ENCODE measurements at places on chromosomes 6 and 20. TPM values are rescaled to one million over a fixed set of nuclear protein-coding genes. Genes with fewer than 3 reads are reported as not detected.
A peak's percentile ranks its signal among the peaks of the same experiment; 100 is the strongest.

GRCh38 chr20:9068841-9069663, at the start of gene PLCB4:
TSS of gene PLCB4 (plus strand) at chr20:9069087. CDS start at chr20:9307815, 238,728 bp downstream.
- peak within 1 kb of the TSS; percentile 78 for H3K4me3 ChIP-seq
- H3K36me3 ChIP-seq = no peaks in the 10 kb centered on the region
- no peaks in the 10 kb centered on the region for H3K27me3 ChIP-seq
- DNase-seq = peak; percentile 86
- peaks cover 47% of the 10 kb centered on the region for H3K4me1 ChIP-seq
- peak within 1 kb of the TSS; percentile 54 for H3K27ac ChIP-seq

- H3K27ac ChIP-seq = peak overlapping the region; percentile 81
- H3K4me1 ChIP-seq = peaks cover 17% of the 10 kb centered on the region
- H3K36me3 ChIP-seq = peaks cover 55% of the 10 kb centered on the region
- peak; percentile 99 for DNase-seq
Observed at GRCh38 chr20:62887152-62887859, 25.7 kb upstream of the TCFL5 start.

GRCh38 chr20:31842471-31843157, 2.8 kb downstream of the FOXS1 start:
- peak; percentile 97 for DNase-seq
- H3K36me3 ChIP-seq = no peaks in the 10 kb centered on the region
- peaks cover 7% of the 10 kb centered on the region for H3K27me3 ChIP-seq
- peaks cover 61% of the 10 kb centered on the region for H3K4me1 ChIP-seq
- peak overlapping the region; percentile 46 for H3K4me3 ChIP-seq
- H3K27ac ChIP-seq = peak overlapping the region; percentile 93

GRCh38 chr6:168457653-168457934, 16.6 kb downstream of the SMOC2 start:
- H3K27me3 ChIP-seq = no peaks in the 10 kb centered on the region
- no peak overlapping the region for H3K27ac ChIP-seq
- no peak for DNase-seq
- no peaks in the 10 kb centered on the region for H3K4me1 ChIP-seq
- H3K4me3 ChIP-seq = no peak overlapping the region

DNA sequence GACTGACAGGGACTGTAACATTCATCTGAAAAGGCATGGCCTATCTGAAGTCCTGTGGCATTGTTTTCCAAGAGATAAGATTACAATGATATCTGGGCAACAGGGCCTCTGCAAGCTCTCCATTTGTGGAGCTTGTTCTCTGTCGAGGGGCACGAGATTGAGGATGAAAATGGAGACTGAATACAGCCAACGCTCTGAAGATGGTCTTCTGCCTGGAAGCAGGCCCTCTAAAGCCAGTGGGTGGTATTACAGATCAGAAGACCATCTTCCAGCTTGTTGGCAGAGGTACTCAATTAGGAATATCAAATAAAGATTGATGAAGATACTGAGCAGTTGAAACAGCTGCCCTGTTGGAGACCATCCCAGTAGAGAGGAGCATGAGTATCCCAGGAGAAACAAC, 288.2 kb downstream of the CENPW start:
- H3K27ac ChIP-seq = no peak overlapping the region
- no peak overlapping the region for H3K4me3 ChIP-seq
- H3K27me3 ChIP-seq = no peaks in the 10 kb centered on the region
- H3K4me1 ChIP-seq = no peaks in the 10 kb centered on the region

GRCh38 chr20:46920114-46920513, 25.5 kb downstream of the EYA2 start:
- H3K27me3 ChIP-seq = no peaks in the 10 kb centered on the region
- DNase-seq = no peak
- H3K36me3 ChIP-seq = no peaks in the 10 kb centered on the region
- H3K27ac ChIP-seq = no peak overlapping the region
- peaks cover 10% of the 10 kb centered on the region for H3K4me1 ChIP-seq

DNA sequence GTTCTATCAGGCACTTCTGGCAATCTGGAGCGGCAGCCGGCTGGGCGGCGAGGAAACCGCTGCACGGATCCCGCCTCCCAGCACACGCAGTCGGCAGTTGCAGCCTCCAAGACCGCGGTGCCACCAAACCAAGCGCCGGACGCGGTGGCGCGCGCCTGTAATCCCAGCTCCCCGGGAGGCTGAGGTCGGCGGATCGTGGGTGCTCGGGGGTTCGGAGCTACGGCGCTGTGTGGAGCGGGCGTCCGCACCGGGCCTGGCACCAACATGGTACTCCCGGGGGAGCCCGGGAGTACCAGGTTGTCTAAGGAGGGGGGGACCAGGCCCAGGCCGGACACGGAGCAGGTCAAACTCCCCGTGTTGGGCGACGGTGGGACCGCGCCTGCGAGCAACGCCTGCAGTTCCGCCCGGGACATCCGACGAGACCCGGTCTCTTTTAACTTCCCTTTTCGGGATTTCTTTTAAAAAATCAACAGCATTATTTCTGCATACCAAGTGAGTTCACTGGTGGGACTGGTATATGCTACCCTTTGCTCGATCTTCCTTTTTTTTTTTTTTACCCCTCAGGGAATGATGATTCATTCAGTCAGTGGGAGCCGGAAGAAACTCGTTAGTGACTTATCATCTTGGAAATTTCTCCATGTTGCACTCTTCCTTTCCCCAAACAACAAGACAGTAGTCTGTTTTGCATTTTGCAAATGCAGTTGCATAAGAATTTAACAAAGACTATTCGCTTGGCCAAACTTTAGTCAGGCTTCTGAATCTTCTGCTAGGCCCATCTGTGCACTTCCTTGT, 27.6 kb downstream of the ZNF311 start:
- H3K27me3 ChIP-seq = no peaks in the 10 kb centered on the region
- H3K27ac ChIP-seq = no peak overlapping the region
- DNase-seq = peak; percentile 85
- peaks cover 16% of the 10 kb centered on the region for H3K4me1 ChIP-seq
- peak overlapping the region; percentile 60 for H3K4me3 ChIP-seq
- no peaks in the 10 kb centered on the region for H3K36me3 ChIP-seq

- H3K27ac ChIP-seq = no peak overlapping the region
- no peak for DNase-seq
- H3K4me1 ChIP-seq = peaks cover 12% of the 10 kb centered on the region
- H3K27me3 ChIP-seq = no peaks in the 10 kb centered on the region
- H3K4me3 ChIP-seq = no peak overlapping the region
- H3K36me3 ChIP-seq = no peaks in the 10 kb centered on the region
Observed at GRCh38 chr6:7785243-7786035, 59.5 kb downstream of the BMP6 start.

DNA sequence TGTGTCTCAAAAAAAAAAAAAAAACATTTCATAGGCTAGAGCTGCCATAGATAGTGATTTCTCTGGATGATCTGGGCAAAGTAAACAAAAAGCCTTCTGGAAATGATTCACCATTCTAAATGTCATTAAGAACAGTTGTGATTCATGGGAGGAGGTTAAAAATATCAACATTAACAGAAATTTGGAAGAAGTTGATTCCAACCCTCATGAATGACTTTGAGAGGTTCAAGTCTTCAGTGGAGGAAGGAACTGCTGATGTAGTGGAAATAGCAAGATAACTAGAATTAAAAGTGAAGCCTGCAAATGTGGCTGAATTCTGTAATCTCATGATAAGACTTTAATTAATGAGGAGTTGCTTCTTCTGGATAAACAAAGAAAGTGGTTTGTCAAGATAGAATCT, 26.8 kb upstream of the MMP24 start:
- H3K27ac ChIP-seq = peak overlapping the region; percentile 57
- H3K4me1 ChIP-seq = peaks cover 10% of the 10 kb centered on the region
- no peak for DNase-seq
- no peak overlapping the region for H3K4me3 ChIP-seq

GRCh38 chr6:3410385-3411360, 46.2 kb downstream of the SLC22A23 start:
- no peaks in the 10 kb centered on the region for H3K36me3 ChIP-seq
- no peak overlapping the region for H3K4me3 ChIP-seq
- H3K4me1 ChIP-seq = peaks cover 8% of the 10 kb centered on the region
- no peaks in the 10 kb centered on the region for H3K27me3 ChIP-seq

DNA sequence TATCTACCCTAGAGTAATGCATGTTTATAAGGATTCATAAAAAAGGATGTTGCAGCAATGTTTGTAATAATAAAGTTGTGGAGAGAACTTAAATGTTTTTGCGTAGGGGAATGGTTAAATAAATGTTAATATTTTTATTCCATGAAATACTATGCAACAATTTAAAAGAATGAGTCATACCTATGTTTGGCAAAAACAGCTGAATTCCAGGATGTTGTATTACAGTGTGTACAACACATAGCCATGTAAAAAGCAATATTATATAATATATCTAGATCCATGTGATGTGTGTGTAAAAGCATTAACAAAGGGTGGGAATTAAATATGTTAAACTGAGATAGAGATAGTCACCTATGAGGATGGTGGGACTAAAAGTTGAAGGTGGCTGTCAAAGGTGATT, 21.1 kb upstream of the PKIB start:
- no peak overlapping the region for H3K4me3 ChIP-seq
- no peaks in the 10 kb centered on the region for H3K36me3 ChIP-seq
- H3K27ac ChIP-seq = no peak overlapping the region
- no peaks in the 10 kb centered on the region for H3K4me1 ChIP-seq
- DNase-seq = no peak
- H3K27me3 ChIP-seq = no peaks in the 10 kb centered on the region

GRCh38 chr6:112176175-112176574, 78.2 kb downstream of the LAMA4 start:
- peaks cover 4% of the 10 kb centered on the region for H3K4me1 ChIP-seq
- H3K27ac ChIP-seq = no peak overlapping the region
- no peaks in the 10 kb centered on the region for H3K27me3 ChIP-seq
- no peak overlapping the region for H3K4me3 ChIP-seq
- no peak for DNase-seq

DNA sequence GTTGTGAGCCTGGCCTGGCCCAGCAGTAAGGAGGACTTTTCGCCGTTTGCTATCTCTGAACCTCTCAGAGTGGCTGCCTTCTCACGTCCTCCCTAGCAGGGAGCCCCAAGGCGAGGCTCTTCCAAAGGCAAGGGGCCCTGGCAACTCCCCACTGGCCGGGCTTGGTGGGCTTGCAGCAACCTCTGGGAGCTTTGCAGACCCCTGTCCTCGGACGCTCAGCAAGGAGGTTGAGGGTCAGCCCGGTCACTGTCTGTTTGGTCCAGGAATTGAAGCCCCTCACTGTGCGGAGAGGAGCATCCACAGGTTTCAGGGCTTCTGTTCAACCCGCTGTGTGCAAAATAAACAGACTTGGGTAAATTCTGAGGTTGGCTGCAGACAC, 28.2 kb upstream of the TBXT start:
- DNase-seq = no peak
- H3K27ac ChIP-seq = no peak overlapping the region
- no peaks in the 10 kb centered on the region for H3K27me3 ChIP-seq
- H3K4me1 ChIP-seq = no peaks in the 10 kb centered on the region
- H3K4me3 ChIP-seq = no peak overlapping the region

- H3K36me3 ChIP-seq = peaks cover 4% of the 10 kb centered on the region
- no peaks in the 10 kb centered on the region for H3K4me1 ChIP-seq
- DNase-seq = peak; percentile 99
- no peak overlapping the region for H3K27ac ChIP-seq
Observed at GRCh38 chr20:3753098-3753497, 14.5 kb downstream of the ADISSP start.

DNA sequence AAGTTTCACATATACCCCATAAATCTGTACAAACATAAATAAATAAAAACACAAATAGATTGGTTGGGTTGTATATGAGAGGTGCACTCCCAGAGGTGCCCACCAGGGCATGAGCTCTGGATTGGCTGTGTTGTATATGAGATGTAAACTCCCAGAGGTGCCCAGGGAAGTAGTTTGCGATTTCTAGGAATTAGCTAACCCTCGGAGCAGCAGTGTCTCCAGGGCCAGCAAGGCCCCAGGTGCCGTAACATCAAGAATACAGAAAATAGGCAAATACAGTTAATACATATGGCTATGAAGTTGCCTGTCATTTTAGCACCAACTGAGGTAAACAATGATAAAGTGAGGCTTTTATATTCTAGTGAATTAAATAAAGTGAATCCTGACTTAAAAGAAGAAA, 5.4 kb upstream of the GINM1 start:
- H3K27me3 ChIP-seq = peaks cover 6% of the 10 kb centered on the region
- no peaks in the 10 kb centered on the region for H3K36me3 ChIP-seq
- H3K27ac ChIP-seq = no peak overlapping the region

DNA sequence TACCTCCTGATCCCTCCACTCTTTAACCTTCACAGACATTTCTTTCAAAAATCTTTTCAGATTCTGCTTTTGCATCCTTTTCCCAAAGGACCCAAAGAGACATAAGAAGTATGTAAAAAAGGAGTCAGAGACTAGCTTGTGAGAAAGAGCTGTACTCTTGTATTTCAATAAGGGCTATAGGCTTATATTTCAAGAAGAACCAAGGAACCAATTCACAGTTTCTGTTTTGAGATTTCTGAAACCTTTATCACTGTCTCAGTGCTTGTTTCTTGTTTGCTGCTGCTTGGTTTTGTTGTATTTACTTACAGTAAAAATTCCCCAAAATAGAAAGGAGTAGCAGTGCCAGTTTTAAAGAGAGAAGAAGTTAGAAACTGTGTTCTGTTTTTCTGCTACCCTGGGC, 461.6 kb upstream of the ID4 start:
- no peak overlapping the region for H3K4me3 ChIP-seq
- no peak for DNase-seq
- H3K36me3 ChIP-seq = no peaks in the 10 kb centered on the region
- H3K4me1 ChIP-seq = peaks cover 3% of the 10 kb centered on the region
- H3K27ac ChIP-seq = no peak overlapping the region

GRCh38 chr6:114087496-114087895, 116.5 kb upstream of the HDAC2 start:
- DNase-seq = no peak
- H3K36me3 ChIP-seq = no peaks in the 10 kb centered on the region
- peaks cover 16% of the 10 kb centered on the region for H3K27me3 ChIP-seq
- H3K27ac ChIP-seq = no peak overlapping the region

DNA sequence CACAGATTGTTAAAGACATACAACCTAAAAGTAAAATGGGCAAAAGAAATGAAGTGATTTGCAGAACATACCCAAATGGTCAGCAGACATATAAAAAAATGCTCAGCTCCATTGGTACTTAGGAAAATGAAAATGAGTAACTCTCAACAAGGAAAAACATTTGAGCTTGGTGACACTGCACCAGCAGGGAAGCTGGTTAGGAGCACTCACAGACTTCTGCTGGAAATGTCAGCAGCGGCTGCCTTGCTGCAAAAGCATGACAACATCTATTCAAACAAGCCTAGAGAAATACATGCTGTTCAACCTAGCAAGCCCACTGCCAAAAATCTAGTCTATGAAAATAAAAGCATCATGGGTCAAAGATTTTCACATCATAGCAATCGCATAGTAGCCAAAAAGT, 99.0 kb upstream of the FOXQ1 start:
- no peaks in the 10 kb centered on the region for H3K27me3 ChIP-seq
- no peak overlapping the region for H3K4me3 ChIP-seq
- H3K4me1 ChIP-seq = no peaks in the 10 kb centered on the region
- DNase-seq = no peak
- no peaks in the 10 kb centered on the region for H3K36me3 ChIP-seq
- H3K27ac ChIP-seq = no peak overlapping the region

Gene LRP11
- 39.4 TPM for total RNA-seq

Gene ATP6V1G2
- 2.2 TPM for total RNA-seq

Gene DEFB132
- not detected for total RNA-seq

Gene OXT
- total RNA-seq = not detected

Gene ARHGAP18
- total RNA-seq = 21.0 TPM

Gene CENPW
- 1.1 TPM for total RNA-seq

Gene TP53INP2
- 8.0 TPM for total RNA-seq

Measured in osteoblast (primary cell).